ENCODE measurements at places on chromosomes 13 and 19.

DNA sequence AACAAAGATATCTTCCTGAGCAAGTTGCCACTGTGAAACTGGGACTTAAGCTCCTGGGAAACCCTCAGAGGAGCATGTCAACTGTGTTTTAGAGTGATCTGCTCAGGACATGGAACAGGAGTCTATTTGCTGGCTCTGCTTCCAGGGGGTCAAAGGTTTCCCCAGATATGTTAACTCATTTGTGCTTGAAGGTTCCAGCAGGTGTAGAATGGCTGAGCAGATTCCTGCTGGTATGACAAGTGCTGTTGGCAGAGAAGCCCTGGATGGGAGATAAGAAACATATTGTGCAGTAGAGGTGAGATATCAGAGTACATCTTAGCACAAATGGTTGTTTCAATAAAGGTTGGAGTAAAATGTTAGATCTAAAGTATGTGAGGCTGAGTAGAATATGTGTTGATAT is 282.7 kb upstream of the DACH1 start:
- no peak for DNase-seq

DNA sequence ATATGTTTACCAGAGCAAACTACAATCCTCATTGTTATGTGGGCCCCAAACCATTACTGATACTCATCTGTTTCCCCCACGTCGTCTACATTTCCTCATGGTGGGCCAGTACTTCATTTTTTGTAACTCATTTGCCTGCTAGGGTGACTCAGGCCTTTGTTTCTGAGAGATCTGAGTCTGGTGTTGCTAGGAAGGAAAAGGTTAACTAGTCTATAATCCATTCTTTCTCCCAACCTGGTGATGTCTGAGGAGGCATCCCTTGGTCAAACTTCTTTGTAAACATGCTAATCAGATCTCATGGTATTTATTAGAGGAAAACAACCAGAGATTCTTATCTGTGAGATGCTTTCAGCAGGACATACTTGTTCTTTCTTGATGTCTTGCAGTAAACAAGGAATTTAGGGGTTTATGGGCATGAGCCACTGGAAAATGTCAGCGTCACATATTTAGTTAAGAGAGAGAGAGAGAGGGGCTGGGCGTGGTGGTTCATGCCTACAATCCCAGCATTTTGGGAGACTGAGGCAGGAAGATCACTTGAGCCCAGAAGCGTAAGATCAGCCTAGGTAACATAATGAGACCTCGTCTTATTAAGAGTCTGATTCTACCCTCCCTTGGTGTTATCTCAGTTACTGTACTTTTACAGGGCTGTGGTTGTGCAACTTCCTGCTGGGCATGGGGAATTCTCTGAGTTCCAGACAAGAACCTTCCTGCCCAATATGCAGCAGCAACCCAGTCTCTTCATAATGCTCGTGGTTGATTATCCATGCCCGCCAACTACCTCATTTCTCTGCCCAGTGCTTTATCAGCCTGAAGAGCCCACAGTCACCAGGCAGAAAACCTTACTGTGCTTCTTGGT is 9.7 kb upstream of the DPRX start:
- peak; percentile 48 for DNase-seq

DNA sequence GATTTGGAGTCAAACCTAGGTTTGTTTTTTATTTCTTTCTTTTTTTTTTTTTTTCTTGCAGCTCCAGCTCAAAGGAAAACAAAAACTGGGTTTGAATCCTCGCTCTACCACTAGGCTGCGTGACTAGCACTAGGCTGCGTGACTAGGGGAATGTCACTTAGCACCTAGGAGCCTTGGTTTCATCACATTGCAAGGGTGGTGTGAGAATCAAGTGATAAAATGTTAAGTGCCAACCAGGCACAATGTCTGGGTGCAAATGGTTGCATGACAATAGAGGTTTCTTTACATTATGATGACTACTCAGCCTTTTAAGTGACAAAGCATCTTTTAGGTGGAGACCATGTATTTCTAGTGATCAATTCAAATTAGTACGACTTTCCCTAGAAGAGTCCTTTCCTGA is 27.9 kb downstream of the RCBTB2 start:
- DNase-seq: no peak

DNA sequence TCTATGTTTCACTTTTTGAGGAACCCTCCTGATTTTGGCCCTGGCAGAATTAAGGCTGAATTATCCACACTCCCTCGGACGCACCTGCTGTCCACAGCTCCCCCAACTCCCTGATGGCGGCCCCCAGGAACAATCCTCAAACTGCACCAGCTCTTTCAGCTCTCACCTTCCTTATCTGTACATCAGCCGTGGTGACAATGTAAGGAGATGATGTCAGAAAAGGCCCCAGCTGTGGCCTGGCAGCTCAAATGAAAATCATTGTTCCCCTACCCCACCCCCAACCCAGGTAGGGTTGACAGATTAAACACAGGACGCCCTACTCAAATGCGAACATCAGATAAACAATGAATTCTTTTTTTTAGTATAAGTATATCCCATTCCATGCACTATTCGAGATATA is 35.0 kb upstream of the KLF2 start:
- DNase-seq: no peak

GRCh38 chr13:99266827-99267226 is 8.6 kb upstream of the GPR18 start:
- DNase-seq: no peak

- no peak for DNase-seq
Measured at GRCh38 chr13:23348262-23349127, 85.0 kb downstream of the SACS start.

DNA sequence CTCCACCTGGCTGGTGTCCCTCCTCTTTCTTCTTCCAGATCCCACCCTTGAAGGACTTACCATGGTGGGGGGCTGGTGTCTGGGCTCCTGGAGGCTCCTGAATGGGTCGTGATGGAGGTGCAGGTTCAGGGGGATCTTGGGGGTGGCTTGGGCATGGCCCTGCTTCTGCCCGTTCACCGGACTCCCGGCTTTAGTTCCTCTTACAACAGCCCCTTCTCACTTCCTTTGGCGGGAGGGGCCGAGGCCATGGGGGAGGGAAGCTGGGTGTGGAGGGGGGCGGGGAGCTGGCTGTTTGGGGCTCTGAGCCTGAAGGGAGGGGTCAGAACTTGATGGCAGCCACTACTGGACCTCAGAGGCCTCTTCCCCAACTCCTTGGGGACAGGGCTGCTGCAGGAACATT is at the start of gene MYO1F:
MYO1F (minus strand) TSS at position 196 of the 400 bp plus-strand sequence; CDS start at position 63, 133 bp downstream.
- no peak for DNase-seq

Data from HTR-8/SVneo (cell line).